ENCODE measurements at places on chromosomes 3 and 15.

- DNase-seq = no peak
These were observed 22.9 kb upstream of the FBLN2 start for GRCh38 chr3:13525827-13526625.

DNA sequence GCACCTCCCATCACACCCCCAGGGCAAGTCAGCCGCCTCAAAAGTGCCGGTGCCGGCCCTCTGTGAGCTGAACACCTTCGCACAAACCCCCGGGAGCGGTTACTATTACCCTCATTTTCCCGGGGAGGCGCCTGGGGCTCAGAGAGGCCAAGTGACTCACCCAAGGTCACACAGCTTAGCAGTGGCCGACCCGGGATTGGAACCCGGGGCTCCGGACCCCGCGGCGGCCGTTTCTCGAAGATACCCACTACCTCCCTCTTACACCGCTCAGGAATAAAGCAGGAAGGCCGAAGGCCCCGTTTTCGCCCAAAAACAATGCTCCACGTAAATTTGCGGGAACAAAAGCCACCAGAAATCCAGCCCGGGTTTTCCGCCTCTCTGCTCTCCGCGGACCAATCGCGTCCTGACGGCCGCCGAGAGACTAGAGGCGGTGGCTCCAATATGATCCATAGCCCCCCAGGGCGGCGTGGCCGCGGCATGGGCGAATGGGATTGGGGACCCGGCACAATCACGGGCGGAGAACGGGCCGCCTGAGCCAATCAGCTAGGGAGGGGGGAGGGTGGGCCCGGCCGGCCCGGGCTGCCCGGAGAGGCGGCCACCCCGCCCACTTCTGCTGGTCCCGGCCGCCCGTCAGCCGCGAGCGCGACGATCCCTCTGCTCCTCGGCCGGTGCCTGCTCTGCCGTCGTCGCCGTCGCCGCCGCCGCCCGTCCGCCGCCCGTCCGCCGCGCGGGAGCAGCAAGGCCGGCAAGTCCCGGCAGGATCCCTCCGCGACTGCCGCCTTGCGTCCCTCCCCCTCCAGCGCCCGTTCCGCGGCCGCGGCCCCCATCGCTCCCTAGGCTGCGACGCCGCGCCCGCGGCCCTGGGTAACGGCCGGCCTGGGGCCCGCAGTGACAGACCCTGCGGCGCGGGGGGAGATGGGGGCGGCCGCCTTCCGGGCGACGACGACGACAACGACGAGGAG, 177.0 kb downstream of the OR4M2 start:
- no peak for DNase-seq

- no peak for DNase-seq
These were observed 37.7 kb upstream of the GK5 start for GRCh38 chr3:142263112-142263511.

DNA sequence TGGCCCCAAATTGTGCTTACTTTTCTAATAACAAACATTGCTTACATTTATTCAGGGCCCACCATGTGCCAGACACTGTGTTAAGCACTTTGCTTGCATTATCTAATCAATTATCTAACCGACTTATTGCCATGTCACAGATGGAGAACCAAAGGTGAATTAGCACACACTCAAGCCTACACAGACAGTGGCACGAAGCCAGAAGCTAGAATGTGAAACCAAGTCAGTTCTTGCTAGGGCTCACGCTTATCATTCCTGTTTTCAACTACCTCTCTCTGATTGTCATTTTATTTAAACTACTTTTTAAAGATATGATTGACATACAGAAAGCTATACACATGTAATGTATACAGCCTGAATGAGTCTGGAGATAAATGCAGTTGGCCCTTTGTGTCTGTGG, 215.7 kb upstream of the CFAP20DC start:
- no peak for DNase-seq

- DNase-seq = no peak
These were observed 146.3 kb downstream of the TLE3 start for GRCh38 chr15:69951256-69951897.

GRCh38 chr15:69876064-69876940, 221.4 kb downstream of the TLE3 start:
- DNase-seq = no peak

DNA sequence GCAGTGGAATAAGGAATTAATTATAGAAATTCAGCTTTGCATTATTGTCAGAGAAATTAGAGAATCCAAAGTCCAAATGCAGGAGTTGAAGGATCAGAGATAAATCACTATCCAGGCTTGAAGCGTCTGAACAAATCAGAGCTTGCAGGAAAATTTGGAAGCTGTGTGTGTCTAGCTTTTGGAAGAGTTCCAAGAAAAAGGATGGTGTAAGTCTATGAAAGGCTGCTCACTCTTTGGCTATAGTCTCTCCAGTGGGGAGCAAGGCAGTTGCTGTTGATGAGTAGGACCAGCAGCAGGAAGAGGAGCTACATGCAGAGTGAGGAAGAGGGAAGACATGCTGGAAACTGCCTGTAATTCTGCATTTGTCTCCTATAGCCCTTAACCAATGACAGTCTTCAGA, 464.3 kb upstream of the GRM7 start:
- DNase-seq = no peak

GRCh38 chr3:43391621-43392020, 105.3 kb downstream of the SNRK start:
- no peak for DNase-seq

DNA sequence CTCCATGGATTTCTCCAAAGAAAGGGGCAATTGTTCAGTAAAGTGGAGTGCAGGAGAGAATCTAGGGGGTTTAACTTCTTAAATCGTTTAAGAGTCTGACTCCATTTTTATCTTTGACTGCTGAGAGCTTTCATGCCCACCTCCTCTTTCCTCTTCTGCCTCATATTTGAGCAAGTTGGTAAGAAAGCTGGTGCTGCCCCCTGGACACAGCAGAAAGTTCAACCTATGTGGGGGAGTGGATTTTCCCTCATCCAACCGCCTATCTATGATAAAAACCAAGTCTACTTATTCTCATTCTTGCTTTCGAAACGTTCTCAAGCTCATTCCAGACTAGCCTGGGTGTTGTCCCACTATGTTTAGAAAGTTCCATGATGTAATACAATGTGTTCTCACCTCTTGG, 26.0 kb downstream of the HHLA2 start:
- DNase-seq = peak; percentile 13

DNA sequence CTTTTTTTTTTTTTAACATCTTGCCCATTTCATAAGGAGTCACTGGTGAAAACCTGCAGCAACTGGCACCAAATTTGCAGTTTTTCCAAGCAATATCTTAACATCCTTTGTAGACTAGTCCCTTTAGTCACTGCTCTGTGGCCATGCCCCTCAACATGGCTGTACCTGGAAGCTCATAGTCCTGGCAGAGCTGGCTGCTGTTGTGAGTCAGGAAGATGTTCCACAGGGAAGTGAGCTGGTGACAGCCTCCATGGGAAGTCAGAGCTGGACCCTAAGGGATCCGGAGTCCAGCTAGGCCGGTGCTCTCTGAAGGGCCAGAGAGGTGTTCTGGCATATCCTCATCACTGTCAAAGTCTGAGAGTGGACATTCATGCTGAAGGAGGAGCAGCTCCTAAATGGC, 99.3 kb upstream of the ZBED2 start:
- DNase-seq = no peak

- DNase-seq = no peak
These were observed at the start of gene ACP3 for GRCh38 chr3:132317229-132317948. Gene ACP3 (plus strand): TSS chr3:132317407. CDS start chr3:132317457, 50 bp downstream.

GRCh38 chr15:68431037-68431791, 749 bp downstream of the ITGA11 start:
- DNase-seq = no peak

GRCh38 chr15:99981839-99982658, 248.8 kb upstream of the LYSMD4 start:
- DNase-seq = no peak

- DNase-seq = no peak
These were observed 77.5 kb downstream of the ESYT3 start for GRCh38 chr3:138511945-138512344.

DNA sequence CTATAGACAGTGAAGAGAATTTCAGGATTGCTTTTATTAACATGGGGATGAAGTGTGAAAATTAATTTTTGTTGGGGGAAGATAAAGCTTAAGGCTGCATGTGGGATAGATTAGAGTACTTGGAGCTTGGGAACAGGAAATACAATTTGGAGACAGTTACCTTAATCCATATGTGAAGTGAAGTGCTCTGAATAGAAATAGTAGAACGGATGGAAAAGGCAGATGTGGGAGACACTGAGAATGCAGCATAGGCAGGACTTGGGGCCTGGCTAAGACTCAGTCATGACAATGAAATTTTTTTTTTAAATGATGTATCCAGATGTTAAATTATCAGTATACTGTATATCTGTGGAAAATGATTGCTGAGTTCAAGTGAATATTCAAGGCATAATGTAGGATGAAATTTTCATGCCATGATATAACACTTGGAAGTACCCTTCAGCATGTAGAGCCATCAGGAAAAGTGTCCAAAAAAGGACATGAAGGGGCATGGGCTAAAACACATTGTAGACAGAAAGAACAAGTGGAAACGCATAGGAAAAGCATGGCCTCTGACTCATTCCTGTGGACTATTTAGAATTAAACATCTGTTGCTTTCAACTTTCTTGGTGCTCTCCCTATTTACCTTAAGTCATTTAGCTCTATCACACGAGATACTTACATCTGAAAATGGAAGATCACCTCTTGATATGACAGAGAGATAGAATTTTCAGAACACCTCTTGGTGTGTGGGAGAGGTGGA, 134.8 kb downstream of the RBMS3 start:
- no peak for DNase-seq

GRCh38 chr3:56323986-56324420, 144.3 kb downstream of the ERC2 start:
- DNase-seq = no peak

DNA sequence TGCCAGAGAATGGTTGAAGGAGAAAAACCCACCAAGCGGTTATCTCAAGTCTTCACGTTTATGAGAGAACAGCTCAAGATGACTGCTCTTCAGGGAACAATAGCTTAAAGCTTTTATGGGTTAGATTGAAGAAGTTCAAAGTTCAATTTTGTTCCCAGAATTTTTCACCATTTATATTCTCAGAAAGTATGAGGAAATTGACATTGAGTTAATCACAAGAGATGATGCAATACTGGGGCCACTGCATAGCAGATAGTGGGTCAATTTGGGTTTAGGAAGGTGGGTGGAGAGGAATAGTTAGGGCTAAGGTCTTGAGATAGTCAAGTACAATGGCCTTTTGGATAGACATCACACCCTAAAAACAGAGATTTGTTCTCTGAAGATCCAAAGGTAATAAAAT, 539.3 kb downstream of the SQOR start:
- DNase-seq = no peak

DNA sequence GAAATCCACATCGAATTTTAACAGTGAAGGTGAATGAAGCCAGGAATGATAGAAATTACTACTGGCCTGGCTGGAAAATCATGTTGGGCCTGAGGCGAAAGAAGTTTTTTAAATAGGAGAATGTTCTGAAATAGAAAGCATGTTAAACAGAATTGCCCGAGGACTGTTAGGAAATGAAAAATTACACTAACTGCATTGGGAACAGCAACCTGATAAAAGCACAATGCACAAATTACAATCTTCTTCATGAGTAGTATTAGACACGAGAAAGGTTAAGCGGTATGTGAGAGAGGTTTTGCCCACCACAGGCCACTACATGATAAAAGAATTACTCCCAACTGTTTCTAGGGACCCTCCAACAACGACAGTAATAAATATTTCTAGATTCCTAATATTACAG, 18.9 kb downstream of the GBE1 start:
- no peak for DNase-seq

GRCh38 chr3:18153571-18154173, 271.5 kb downstream of the SATB1 start:
- DNase-seq = no peak

- no peak for DNase-seq
These were observed 52.4 kb upstream of the CACNA2D3 start for GRCh38 chr3:54069961-54070360.

GRCh38 chr15:84871428-84871985, 13.0 kb upstream of the SLC28A1 start:
- no peak for DNase-seq

DNA sequence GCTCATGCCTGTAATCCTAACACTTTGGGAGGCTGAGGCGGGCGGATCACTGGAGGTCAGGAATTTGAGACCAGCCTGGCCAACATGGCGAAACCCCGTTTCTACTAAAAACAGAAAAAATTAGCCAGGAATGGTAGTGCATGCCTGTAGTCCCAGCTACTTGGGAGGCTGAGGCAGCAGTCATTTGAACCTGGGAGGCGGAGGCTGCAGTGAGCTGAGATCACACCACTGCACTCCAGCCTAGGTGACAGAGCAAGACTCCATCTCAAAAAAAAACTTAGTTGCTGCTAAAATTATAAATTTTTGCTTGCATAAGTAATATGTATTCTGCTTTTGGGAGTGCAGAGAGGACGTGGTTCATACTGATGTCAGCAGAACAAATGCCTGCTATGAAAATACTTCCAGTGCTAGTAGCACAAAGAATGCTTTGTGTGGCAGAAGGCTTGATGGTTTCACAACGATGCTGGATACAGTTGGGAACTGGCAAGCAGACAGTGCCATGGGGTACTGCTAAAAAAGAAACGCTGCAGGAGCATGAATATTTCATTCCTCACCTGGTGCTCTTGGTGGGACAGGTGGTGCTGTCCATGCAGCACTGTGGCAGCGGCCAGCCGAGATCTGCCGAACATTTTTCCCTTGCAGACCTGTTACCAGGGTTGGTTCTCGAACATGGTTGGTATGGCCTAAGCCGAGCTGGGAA, 31.1 kb downstream of the FBXL22 start:
- no peak for DNase-seq

DNA sequence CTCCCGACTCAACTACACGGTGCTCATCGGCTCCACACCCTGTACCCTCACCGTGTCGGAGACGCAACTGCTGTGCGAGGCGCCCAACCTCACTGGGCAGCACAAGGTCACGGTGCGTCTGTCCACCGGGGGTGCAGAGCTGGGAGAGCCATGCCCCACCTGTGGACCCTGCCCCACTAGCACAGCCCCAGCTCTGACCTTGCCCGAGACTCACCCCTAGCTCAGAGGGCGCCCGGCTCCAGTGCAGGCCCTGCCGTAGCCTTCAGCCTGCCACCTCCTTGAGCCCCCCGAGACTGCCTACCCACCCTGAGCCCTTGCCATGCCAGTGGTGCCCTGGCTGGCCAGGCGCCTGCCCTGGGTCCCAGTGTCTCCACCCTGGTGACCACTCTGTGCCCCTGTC, 34.9 kb downstream of the PLXNA1 start:
- DNase-seq = no peak

GRCh38 chr15:67173786-67174185, 80.7 kb downstream of the AAGAB start:
- no peak for DNase-seq

All from CD4-positive, alpha-beta memory T cell (primary cell).